ENCODE measurements at places on chromosomes 4 and X.

DNA sequence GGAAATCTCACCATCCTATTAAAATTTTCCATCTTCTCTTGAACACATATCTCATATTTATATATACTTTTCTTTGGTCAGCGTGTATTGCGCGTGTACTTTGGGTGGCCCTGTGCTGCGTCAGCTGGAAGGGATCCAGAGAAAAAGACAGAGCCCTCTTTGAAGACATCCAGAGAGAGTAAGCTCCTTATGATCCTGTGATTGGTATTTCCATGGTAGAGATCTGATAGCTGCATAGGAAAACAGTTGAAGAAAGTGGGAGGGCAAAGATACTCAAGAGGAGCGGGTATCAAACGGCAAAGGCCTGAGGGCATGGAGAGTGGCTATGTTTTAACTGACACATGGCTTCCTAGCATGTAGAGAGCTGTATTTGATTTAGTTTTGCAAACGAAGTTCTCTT is 4.4 kb upstream of the HPGD start:
- no peak for DNase-seq

GRCh38 chr4:180148737-180149136 is 2094.5 kb upstream of the TENM3 start:
- no peak for DNase-seq

- DNase-seq: no peak
Measured at GRCh38 chr4:172721659-172722058, 447.0 kb upstream of the GALNT7 start.

GRCh38 chr4:9944431-9945425 is 76.6 kb downstream of the SLC2A9 start:
- DNase-seq: no peak

DNA sequence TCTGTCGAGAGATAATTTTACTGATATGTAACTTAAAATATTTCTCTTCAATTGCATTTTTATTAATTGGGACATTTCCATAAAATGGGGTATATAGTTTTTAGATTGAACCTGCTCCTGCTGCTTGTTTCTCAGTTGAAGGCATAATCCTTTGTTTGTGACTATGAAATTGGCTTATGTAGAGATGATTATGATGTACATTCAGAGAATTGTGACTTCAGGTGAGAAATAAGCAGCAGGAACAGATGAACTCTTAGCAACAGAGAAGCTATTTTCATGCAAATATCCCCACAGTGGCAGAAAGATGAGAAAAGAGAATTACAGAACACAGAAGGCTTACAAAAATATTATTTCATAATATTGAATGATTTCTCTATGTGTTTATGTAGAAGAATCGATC is 1499.5 kb upstream of the ADGRL3 start:
- DNase-seq: no peak

DNA sequence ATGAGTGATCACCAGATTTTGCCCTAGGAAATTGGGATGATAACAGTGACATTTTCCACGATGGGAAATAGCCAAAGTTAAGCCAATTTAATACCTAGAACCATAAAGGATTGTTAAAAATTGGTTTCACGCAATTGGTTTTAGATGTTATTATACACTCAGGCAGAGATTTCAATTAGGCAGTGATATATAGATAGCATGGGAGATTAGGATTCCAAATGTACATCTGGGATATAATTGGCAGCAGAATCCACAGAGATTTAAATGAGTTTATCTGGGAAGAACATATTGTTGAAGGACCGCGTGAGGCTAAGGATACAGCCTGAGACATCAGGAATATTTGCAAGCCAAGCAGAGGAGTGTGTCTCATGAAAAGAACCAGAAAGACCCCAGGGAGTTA is 351.6 kb downstream of the GPM6A start:
- no peak for DNase-seq

DNA sequence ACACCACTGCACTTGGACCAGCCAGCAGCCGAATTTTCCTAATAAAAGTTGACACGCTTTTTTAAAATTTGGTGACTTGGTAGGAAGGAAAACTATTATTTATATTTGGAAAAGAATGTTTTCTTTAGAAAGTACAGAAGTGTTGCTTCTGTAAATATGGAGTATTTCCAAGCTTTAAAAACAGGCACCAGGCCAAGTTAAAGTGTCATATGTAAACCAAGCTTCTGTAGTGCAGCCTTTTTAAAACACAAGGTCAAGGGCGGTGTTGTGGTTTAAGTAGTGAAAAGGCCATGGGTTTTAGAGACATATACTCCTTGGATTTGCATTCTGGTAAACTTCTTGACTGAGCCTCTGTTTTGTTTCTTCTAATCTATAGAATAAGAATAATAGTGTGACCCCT is 62.7 kb downstream of the TRIM2 start:
- no peak for DNase-seq

GRCh38 chr4:154564311-154564710 is 1.5 kb downstream of the FGB start:
- no peak for DNase-seq

DNA sequence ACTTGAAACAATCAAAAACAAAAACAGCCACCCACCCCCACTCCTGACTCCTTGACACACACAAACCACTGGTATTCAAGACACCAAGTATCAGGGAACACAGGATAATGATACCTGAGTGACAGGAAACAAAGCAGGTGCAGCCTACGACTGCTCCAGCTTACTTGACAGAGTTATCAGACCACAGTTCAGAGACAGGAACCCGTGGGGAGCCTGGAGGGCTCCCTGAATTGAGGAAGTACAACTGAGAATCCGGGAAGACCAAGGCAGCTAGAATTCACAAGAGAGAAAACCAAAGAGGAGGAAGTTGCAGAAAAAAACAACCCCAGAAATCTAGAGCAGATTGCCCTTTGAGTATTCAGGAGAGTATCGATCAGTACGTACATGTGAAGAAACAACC is 20.5 kb downstream of the COMMD8 start:
- no peak for DNase-seq

- no peak for DNase-seq
Measured at GRCh38 chr4:113435893-113436292, 325.6 kb downstream of the CAMK2D start.

GRCh38 chr4:7383266-7383665 is 51.5 kb downstream of the PSAPL1 start:
- DNase-seq: no peak

- no peak for DNase-seq
Measured at GRCh38 chr4:77651820-77652219, 46.2 kb downstream of the CXCL13 start.

- no peak for DNase-seq
Measured at GRCh38 chr4:167973513-167973912, 118.8 kb upstream of the ANXA10 start.

DNA sequence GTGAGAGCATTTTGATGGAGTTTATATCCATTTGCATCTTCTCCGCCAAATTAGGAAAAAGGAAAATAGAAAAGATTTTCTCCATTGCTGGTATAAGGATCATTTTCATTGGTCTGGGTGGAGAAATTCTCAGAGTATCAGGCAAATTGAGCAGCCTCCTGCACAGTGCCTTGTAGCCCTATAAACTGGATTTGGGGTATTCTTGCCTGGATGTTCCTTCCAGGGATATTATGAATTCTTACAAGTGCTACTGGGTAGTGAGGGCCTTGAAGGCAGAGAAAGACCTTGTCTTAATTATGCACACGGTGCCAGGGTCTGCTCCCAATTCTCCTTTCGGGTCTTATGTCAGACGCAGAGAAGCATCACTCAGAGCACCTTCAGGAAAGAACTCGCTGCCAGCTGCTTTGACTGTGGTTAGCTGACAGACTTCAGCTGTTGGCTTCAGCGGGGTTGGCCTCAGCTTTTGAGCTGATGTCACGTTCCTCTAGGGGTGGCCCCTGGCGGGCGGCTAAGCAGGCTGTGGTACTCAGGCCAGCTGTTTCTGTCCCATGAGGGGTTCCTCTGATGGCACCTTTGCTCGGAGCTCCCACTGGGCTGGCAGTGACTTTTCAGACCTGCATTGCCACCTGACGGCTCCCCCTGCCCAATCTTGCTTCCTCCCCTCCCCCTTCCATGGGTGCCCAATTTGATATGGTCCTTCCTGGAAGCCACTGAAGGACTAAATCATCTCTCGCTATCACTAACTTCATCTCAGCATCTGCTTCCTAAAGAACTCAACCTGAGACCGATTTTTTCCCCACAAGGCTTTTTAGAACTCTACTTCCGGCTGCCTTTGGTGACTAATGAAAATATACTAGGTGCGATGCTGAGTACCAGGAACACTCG is 519.5 kb downstream of the BCOR start:
- peak; percentile 10 for DNase-seq

- no peak for DNase-seq
Measured at GRCh38 chr4:52946855-52947254, 84.7 kb downstream of the RASL11B start.

- DNase-seq: no peak
Measured at GRCh38 chr4:21802406-21802805, 146.2 kb downstream of the KCNIP4 start.

- DNase-seq: no peak
Measured at GRCh38 chr4:106806158-106806797, 229.8 kb downstream of the DKK2 start.

DNA sequence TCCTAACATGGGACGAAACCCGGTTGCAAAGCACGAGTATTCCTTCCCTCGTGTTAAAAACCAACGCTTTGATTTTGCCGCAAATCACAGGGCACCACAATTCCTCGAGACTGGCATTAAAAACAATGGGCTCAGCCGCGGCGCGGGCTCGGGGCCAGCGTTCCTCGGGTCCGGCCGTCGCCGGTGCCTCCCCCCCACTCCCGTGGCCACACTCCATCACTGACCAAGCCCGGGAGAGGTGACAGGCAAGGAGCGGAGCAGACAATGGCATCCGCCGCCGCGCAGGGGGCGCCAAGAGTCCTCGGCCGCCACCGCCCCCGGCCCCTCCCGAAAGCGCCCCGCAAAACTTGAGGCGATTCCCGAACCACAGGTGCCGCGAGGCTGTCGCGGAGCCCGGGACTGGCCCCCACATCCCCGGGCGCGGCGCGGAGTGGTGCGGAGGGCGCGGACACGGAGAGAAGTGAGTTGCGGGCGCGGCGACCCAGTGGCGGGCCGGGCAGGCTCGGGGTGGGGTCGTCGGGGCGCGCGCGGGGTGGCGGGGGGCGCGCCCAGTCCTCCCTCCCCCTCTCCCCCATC is 445 bp downstream of the AP1S2 start:
- peak; percentile 1 for DNase-seq

GRCh38 chr4:56142088-56142487 is 193.3 kb downstream of the CEP135 start:
- no peak for DNase-seq

DNA sequence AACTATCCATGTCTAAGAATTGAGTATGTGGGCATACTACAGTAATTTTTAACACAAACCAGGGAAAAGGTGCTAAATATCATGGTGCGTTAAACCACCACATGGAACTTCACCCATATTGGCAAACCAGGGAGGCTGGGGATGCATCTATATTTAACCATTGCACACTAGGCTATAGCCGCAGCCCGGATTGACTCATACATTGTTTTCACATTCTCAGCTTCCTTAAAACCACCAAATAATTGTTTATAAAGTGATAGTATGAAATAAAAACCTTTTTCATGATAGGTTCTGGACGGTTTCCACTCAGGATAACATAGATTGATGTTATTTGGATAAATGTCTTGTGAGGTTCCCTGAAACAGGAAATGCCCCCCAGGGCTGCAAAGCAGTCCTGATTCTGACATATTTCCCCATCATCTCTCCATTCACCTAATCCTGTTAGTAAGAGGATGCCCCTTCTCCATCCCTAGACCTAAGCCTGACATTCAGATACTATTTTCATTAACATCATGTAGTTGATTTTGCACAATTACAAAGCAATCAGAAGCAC is 7.9 kb downstream of the COL25A1 start:
- no peak for DNase-seq

- DNase-seq: no peak
Measured at GRCh38 chrX:19684311-19684710, 169.0 kb upstream of the MAP3K15 start.

GRCh38 chr4:156756118-156756517 is 215.5 kb downstream of the PDGFC start:
- no peak for DNase-seq

DNA sequence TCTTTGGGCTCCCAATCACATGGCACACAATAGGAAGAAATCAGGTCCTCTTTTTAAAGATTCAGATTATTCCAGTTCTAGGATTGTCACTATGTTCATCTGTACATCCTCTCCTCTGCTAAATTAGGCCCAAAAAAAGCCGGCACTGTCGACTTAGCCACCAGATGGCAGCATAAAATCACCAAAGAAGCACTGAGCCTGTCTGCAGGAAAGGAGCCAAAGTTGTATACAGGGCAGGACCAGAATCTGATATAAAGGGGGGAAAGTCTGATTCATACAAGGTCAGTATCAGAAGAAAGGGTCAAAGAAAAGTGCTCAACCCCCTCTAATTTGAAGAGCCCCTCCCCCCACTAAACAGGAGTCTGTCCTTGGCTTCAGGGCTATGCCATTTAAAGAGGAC is 292.5 kb downstream of the CHIC1 start:
- peak; percentile 41 for DNase-seq

DNA sequence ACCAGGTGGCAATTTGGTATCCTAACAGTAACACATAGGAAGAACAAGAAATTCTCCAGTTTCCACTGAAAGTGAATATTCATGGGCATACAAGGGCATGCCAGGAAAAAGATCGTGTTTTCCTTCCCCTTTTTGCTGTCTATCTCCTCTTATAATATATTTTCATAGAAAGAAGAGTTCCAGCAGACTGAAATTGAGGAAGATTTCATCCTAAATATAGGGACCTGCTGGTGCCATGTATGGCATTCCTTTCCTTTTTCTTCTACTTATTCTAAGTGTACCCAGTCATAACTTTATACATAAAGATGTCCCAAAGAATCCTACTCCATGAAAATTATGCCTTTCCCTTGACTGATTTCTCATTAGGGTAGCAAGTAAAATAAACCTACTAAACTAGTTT is 40.8 kb upstream of the KCNIP4 start:
- no peak for DNase-seq

DNA sequence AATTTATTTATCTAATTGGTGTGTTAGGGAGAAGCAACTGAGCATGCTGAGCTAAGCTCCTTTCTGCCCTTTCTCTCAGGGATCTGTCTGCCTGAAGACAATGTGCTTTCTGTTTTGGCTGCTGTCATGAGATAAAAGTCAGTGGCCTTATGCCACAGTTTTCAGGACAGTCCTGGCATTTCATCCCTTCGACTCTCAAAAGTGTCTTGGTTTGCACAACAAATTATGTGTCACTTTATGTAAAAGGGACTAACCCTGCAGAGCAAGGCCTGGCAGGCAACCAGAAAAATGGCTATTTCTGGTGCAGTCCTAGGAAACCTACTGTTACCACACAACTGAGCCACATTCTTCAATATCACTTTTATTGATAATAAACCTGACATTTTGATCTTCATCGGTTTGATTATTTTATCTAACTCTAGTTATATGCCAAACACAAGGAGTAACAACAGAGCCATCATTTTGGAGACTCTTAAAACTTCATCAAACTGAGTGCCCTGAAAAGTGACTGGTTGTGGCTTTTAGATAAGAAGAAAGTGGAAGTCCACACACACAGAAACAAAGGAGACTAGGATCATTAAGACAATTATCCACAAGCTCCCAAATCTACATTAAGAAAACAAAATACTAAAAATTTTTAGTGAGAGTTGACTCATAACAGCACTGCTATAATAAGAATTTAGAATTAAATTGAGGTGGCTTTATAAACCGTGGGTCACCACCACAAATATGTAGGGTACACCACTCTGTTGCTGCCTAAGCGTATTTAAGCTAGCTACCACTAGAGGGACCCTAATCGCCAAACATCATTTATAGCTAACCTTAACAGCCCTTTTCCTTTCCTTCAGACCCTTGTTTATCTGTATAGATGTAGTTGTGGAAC is 95.9 kb upstream of the PTPN13 start:
- DNase-seq: no peak
